ENCODE measurements at places on chromosomes 2 and 18.

GRCh38 chr2:160054984-160055725 lies 7.3 kb downstream of the PLA2R1 start:
- DNase-seq = no peak

DNA sequence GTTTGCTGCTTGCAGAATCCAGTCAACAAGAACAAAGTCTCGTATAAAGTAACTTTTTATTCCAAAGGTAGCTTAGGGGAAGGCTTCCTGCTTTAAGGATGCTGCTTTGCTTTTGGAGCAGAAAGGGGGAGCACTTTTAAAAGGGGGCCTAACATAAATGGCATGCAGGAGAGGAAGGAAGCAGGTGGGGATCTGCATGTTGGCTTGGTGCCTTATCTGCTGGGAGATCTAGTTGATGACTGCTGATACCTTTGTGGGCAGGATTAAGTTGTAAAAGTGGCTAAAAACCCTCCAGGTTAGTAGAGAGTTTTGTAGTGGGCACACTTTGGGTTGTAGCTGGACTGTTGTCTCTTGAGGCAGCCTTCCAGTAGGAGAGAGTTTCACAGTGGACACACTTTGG lies 22.5 kb downstream of the UBR3 start:
- no peak for DNase-seq

DNA sequence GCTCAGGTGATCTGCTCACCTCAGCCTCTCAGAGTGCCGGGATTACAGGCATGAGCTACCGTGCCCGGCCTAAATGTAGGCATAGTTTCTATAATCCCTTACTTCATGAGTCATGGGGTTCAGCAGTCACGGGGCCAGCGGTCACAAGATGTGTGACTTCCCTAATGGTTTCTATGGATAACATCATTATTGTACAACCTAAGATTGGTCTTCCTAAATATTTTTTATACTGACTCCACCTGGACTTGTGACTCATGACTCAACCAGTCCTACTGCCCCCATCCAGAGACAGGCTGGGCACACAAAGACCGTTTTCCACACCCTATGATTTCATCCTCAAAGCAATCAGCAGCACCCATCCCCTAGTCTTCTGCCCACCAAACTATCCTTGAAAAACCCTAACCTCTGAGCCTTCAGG lies 15.9 kb downstream of the FAM210A start:
- no peak for DNase-seq

GRCh38 chr2:187168720-187169713 lies 279.0 kb downstream of the CALCRL start:
- no peak for DNase-seq

- DNase-seq = no peak
Measured at GRCh38 chr18:58615140-58616132, 13.5 kb downstream of the ALPK2 start.

DNA sequence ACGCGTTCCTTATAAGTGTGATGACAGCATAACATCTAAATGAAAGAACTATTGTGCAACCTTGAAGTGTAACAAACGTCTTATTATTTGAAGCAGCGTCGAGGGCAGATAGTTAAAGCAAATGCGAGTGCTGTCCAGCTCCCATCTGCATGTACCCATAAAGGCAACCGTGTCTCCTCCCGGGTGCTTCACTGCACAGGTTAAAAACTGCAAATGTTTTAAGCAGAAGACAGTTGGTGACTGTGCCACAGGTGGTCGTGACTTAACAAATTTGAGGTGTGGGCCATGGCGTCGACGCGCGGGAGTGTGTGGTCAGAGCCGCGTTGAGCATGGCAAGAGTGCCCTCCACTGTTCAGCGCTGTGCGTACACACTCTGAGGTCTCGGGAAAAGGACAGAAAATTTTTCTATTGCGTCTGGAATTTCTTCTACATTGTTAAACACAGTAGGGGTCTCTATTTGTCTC lies 6.4 kb downstream of the SALL3 start:
- no peak for DNase-seq

DNA sequence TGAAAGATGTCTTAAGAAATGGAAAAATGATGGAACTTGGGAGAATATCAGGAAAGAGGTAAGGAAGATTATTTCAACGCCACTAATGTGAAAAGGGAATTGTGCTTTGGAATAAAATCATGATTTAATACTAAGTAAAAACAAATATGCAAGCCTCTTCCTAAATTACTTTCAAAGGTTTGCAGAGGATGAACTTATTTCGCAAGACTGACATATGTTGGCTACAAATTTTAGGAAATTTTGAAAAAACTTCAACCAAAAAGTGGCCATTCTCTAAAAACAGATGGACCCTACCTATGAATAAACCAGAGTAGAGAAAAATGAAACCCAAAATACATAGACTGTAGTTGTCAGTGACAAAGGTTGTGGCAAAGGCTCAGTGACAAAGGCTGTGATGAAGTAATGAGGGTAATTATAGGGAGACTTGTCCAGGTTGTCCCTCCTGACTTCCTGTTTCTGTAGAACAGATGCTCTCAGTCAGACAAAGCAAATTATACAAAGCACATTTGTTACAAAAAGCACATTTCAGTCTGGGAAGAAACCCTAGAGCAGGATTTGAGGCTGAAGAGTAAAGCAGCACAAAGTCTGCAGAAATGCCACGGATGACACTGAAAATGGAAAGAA lies 39.5 kb downstream of the SFT2D3 start:
- no peak for DNase-seq

DNA sequence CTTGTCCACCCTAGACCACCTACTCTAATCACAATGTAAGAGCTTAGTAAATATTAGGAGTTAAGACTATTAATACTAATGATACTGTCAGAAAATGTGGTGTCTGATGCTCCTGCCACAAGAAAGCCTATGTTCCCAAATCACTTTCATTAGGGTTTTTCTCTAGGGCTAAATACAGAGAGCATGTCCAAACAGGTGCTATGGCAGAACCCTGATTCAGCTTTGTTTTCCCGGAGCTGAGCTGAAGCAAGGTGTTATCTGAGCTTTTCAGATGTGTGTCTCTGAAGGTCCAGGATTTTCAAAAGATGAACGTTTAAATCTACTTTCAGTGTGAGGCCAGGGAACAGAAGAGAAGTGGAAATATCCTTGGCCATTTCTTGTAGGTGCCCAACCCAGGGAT lies 40.6 kb downstream of the CPO start:
- no peak for DNase-seq

DNA sequence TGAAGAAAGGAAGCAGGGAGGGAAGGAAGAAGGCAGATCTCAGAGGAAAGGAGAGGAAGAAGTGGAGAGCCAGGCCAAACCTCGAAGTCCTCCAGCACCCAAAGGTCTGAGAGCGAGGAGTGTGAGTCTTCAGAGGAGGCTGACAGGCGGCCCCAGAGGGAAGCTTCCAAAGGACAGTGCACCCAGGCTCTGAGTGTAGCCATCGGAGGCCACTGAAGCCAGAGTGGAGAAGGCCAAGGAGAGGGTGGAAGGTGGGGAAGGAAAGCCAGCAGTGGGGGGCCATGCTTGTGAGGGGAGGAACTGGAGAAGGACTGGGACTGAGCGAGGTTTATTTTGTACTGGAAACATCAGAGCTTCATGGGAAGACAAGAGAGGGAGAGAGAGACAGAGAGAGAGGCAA lies 6.0 kb downstream of the ATP6V1B1 start:
- no peak for DNase-seq

- no peak for DNase-seq
Measured at GRCh38 chr18:47184419-47185050, 8.4 kb upstream of the IER3IP1 start.

- no peak for DNase-seq
Measured at GRCh38 chr2:220614064-220614463, 958.0 kb downstream of the EPHA4 start.

- DNase-seq = no peak
Measured at GRCh38 chr2:102979429-102979828, 217.6 kb downstream of the TMEM182 start.

DNA sequence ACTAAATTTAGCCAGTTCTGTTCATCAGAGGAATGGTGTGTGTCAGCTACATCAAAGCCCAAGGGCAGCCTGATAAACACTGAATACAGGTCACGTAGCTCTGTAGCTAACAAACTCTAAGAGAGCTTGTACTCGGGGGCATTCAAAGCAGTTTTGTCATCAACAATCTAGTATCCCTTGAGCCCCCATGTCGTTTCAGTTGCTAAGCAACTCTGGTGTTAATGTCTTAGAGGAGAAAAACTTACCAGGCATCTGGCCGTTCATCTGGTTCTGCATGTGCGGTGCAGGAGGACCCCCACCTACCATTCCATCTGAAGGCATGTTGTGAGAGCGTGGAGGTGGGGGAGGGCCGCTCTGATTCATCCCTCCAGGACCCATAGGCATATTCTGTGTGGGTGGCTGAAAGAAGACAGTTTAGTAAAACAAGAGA lies 33.1 kb downstream of the SS18 start:
- no peak for DNase-seq

DNA sequence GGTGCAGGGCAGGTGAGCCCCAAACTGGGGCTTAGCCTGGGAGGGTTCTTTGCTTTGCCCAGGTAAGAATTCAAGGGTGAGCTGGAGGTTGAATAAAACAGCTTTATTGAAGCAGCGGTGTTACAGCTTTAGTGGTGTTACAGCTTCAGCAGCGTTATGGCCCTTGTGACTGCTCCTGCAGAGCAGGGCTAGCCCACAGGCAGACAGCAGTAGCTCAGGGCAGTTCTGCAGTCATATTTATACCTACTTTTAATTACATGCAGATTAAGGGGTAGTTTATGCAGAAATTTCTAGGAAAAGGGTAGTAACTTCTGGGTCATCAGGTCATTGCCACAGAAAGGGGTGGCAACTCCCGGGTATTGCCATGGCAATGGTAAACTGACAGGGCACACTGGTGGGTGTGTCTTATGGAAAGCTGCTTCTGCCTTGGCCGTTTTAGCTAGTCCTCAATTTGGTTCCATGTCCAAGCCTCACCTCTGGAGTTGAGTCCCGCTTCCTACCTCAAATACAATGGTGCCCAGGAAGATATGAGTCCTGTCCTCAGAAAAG lies 78.2 kb downstream of the THNSL2 start:
- no peak for DNase-seq

GRCh38 chr2:65300761-65301711 lies 73.4 kb downstream of the ACTR2 start:
- DNase-seq = no peak

GRCh38 chr2:147353072-147353381 lies 491.8 kb upstream of the ACVR2A start:
- DNase-seq = no peak

- DNase-seq = no peak
Measured at GRCh38 chr2:157413326-157414035, 30.4 kb downstream of the CYTIP start.

- no peak for DNase-seq
Measured at GRCh38 chr2:152093464-152093863, 5.4 kb downstream of the CACNB4 start.

- DNase-seq = no peak
Measured at GRCh38 chr2:72496479-72496878, 329.4 kb downstream of the EXOC6B start.

- DNase-seq = no peak
Measured at GRCh38 chr2:53445383-53446070, 322.1 kb upstream of the CHAC2 start.

- no peak for DNase-seq
Measured at GRCh38 chr2:28325173-28325566, 67.5 kb upstream of the FOSL2 start.

DNA sequence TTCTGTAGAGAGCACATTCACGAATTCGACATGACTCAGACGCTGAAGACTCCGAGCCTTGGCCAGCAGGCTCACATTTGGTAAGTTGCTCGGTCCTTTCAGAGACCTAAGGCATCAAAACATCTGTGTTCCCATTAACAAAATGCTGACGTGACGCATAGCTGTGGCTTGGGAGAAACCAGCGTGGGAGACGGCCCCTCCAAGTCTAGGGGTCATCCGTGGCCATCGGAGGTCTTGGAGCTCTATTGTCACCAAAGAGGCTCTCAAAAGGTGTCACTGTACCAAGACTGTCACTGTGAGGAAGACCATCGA lies 14.9 kb downstream of the FBLN7 start:
- DNase-seq = no peak

- no peak for DNase-seq
Measured at GRCh38 chr2:213119061-213119809, 32.2 kb downstream of the IKZF2 start.

DNA sequence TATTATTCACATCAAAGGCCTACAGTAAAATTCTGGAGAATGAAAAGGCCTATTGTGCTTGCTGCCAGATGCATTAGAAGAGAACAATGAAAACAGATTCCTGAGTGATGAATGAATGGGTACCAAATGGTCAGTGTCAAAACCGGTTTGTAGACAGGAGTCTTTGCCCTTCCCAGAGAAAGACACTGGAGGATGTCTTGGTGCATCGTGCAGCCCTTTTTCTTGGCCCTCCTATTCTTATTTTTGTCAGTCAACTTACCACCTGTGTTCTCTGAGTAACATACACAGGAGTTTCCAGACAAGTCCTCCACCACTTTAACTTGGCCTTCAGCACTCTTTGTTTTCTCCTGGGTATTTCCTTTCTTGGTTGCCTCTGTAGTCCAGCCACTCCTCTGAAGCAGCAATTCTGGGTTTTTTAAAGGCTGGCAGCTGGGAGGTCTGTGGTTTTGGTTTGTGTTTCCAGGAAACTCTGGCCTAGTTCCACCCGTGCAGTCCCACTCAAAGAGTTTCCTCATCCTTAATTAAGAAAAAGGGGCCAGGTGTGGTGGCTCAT lies 29.4 kb downstream of the PSTPIP2 start:
- DNase-seq = no peak

DNA sequence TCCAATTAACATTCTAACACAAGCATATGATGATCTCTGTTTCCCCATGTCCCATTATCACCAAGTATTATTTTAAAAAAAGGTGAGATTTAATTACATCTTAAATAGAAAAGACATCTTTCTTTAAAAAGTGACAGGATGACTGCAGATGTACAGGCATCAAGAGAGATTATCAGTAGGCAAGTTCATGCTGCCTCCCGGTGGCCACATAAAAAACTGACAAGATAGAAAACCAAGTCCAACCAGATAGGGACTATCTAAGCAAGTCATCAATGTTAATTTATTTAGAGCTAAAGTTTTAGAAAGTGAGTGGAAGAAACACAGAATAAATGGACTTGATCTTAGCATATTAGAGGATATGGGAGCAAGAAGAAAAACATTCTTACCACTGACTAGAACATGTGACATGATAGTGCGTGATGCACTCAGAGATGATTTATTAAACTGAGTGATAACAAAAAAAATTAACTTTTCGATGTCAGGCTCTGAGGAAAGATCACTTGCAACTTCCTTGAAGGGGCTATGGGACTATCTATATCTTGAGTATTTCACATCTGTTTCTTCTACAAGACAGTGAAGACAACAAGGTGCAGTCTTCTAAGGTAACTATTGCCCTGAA lies 5.4 kb upstream of the TDRD15 start:
- DNase-seq = no peak
